CD4-positive, alpha-beta T cell (primary cell): ENCODE measurements at places on chromosomes 7 and 10. TPM values are rescaled to one million over a fixed set of nuclear protein-coding genes. Genes with fewer than 3 reads are reported as not detected.
A peak's percentile ranks its signal among the peaks of the same experiment; 100 is the strongest.

Gene OPALIN
- total RNA-seq, result not detected

Gene CPXM2
- not detected for total RNA-seq

Gene AKR1C8
- total RNA-seq, result 0.28 TPM

GRCh38 chr10:27568196-27569175, 64.4 kb downstream of the RAB18 start:
- H3K27me3 ChIP-seq, result no peaks in the 10 kb centered on the region
- H3K36me3 ChIP-seq, result no peaks in the 10 kb centered on the region
- H3K27ac ChIP-seq, result peak overlapping the region; percentile 32
- no peak for DNase-seq
- H3K4me3 ChIP-seq, result no peak overlapping the region
